ENCODE measurements at places on chromosomes 16 and 17.

- peak; percentile 86 for DNase-seq
Observed at GRCh38 chr17:80585890-80586845, 41.5 kb downstream of the RPTOR start.

DNA sequence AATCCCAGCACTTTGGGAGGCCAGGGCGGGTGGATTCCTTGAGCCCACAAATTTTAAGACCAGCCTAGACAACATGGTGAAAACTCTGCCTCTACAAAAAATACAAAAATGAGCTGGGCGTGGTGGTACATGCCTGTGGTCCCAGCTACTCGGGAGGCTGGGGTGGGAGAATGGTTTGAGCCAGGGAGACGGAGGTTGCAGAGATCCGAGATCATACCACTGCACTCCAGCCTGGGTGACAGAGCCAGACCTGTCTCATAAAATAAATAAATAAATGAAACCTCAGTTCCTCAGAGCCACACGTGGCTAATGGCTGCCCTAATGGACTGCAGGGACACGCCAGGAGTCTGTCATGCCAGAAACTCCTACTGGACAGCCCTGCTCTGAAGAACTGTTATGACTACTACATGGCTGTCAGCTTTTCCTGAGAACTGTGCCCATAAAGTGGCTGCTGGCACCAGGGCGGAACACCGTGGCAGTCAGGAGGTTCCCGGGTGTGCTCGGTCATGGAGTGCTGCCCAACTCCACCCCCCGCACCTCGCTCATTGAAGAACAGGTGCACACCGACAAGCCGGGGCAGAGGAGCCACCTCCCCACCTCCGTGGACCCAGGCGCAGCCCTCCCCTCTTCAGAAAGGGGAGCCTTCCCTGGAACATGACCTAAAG lies 4.3 kb downstream of the TMEM11 start:
- peak; percentile 51 for DNase-seq

- no peak for DNase-seq
Observed at GRCh38 chr17:213286-214105, 32.0 kb upstream of the DOC2B start.

GRCh38 chr16:23379707-23380106 lies 73.3 kb downstream of the COG7 start:
- DNase-seq: no peak

- no peak for DNase-seq
Observed at GRCh38 chr16:82226327-82226726, 56.3 kb upstream of the MPHOSPH6 start.

DNA sequence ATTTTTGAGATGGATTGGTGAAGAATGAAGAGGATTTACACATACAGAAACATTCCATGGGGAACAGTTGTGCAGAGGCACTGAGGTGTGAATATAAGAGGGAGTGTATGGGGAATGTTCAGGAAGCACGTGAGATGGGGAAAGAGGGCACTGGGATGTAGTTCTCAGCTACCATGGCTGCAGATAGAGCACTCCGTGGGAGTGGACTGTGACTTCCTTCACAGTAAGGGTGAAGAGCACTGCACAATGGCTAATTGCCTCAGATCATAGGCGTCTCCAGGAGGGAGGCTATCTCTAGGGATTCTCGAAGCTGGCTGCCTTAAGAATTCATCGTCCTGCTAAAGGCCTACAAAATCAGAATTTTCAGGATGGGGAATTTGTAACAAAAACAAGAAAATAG lies 7.0 kb downstream of the YPEL2 start:
- DNase-seq: no peak

- no peak for DNase-seq
Observed at GRCh38 chr17:44648963-44649362, 7.3 kb upstream of the MEIOC start.

DNA sequence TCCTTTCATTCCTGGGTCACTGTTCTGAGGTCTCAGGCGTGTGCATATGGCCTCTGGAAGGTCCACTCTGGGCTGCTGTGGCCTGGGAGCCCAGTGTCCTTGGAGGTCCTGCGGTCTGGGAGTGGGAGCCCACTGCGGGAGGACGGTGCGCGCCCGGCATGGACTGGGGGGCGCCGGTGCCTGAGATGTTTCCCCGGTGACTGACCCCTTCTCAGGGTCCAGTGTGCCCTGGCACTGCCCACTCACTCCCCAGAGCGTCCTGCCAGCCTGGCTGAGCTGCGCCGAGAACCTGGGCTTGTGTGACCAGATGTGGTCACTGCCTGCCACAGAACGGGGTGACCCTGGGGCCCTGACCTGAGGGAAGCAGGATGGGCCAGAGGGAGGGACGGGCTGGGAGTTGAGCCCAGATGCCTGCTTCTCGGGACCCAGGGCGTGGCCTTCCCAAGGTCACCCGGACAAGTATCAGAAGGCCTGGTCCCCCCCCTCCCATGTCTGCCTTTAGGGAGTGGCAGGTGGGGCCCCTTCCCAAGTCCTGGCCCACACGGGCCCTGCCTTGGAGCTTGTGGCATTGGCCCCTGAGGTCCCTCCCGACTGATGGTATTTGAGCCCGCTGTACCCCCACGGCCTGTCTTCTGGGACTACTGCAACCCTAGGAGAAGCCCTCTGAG lies 1.1 kb upstream of the RHBDL1 start:
- no peak for DNase-seq

DNA sequence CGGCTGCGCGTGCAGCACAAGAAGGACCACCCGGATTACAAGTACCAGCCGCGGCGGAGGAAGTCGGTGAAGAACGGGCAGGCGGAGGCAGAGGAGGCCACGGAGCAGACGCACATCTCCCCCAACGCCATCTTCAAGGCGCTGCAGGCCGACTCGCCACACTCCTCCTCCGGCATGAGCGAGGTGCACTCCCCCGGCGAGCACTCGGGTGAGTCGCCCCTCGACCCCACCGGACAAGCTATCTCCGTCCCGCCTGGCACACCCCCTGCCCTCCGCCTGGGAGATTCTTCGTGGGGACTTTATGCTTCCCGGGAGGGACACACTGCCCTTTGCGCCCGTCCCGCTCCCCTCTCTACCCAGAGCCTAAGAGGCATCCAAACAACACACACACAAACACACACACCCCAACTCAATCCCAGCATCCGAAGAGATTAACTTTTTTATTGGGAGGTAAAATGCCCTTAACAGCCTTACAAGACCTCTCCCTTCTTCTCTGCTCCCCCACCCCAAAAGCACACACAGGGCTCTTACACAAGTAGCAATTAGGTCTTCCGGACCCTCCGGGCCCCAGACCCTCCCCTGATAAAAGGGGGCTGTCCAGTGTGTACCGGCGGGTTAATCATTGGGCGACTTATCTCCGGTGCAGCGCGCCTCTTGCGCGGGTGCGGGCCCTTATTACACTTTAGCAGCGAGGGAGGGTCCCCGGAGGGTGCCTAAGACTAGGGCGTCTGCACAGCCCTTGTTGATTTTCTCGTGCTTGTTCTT lies 2.1 kb downstream of the SOX9 start:
- no peak for DNase-seq

DNA sequence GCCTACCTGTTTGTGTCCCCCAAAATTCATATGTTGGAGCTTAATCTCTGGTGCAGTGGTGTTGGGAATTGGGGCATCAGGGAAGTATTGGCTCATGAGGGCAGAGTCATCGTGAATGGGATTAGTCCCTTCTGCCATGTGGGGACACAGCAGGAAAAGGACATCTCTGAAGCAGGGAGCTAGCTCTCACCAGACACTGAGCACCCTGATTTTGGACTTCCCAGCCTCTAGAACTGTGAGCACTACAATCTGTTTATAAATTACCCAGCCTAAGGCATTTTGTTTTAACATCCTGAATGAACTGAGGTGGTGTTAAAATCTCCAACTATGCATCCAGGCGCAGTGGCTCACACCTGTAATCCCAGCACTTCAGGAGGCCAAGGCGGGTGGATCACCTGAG lies 206.0 kb downstream of the SEC14L1 start:
- no peak for DNase-seq

GRCh38 chr17:77734371-77735080 lies 224.0 kb upstream of the TNRC6C start:
- DNase-seq: peak; percentile 95

GRCh38 chr17:50111673-50112655 lies 16.8 kb downstream of the PDK2 start:
- no peak for DNase-seq

GRCh38 chr16:677316-678190 lies 2.1 kb downstream of the RHBDL1 start:
- DNase-seq: peak; percentile 36

DNA sequence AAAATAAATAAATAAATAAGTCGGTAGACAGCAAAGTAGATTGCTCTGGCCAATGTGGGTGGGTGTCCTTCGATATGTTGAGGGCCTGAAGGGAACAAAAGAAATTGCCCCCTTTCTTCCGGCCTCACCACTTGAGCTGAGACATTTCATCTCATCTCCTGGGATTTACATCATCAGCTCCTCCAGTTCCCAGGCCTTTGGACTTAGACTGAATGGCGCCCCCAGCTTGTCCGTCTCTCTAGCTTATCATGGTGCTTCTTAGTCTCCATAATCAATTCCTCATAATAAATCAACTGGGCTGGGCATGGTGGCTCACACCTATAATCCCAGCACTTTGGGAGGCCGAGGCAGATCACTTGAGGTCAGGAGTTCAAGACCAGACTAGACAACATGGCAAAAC lies 13.8 kb upstream of the HAP1 start:
- DNase-seq: no peak

- DNase-seq: peak; percentile 31
Observed at GRCh38 chr17:16013943-16014407, 14.4 kb downstream of the TTC19 start.

DNA sequence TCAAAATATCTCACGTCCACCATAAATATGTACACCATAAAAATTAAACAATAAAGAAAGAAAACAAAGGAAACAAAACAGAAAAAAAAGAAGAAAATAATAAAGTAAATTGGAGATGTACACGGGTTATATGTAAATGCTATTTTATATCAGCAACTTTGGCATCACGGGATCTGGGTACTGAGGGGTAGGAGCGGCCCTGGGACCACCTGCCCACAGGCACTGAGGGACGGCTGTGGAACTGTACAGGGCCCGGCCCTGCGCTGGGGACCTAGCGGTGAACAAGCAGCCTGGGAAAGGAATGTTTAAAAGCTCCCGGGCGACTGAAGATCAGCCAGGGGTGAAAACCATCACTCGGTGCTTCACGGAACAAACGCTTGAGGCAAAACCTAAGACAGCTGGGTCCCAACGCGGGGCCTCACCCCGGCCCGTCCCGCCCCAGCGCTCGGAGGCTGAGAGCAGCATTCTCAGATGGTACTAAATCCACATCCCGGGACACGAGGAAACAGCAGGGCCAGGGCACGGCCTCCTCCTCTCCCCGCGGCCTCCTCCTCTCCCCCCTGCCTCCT lies 31.2 kb downstream of the NXN start:
- DNase-seq: no peak

DNA sequence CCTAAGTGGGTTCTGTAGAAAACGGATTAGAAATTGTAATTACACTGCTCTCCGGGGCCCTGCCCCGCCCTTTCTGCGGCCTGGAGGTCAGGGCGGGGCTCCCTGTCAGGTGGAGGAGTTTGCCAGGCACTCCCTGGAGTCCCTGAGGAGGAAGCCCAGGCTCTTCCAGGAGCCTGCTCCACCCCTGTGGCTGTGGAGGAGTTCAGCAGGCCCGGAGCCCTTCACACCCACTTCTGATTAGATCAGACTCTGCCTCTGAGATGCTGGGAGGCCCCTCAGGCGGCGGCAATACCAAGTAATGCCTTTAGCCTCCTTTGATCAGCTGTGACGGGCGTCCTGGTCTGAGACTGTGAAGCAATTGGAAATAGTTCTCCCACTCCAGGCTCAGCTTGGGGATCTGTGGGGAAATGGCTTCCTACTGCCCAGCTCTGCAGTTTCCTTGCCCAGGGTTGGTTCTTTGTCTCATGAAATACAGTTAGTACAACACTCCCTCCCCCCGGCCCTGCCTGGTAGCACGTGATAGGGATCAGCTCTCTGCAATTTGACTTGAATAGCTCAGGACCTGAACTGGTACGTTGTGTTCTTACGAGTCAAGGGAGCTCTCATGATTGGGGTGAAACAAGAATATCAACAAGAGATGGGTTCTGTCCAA lies 22.3 kb downstream of the BAIAP2 start:
- no peak for DNase-seq

- peak; percentile 88 for DNase-seq
Observed at GRCh38 chr16:85717393-85718152, 28.8 kb upstream of the GINS2 start.

DNA sequence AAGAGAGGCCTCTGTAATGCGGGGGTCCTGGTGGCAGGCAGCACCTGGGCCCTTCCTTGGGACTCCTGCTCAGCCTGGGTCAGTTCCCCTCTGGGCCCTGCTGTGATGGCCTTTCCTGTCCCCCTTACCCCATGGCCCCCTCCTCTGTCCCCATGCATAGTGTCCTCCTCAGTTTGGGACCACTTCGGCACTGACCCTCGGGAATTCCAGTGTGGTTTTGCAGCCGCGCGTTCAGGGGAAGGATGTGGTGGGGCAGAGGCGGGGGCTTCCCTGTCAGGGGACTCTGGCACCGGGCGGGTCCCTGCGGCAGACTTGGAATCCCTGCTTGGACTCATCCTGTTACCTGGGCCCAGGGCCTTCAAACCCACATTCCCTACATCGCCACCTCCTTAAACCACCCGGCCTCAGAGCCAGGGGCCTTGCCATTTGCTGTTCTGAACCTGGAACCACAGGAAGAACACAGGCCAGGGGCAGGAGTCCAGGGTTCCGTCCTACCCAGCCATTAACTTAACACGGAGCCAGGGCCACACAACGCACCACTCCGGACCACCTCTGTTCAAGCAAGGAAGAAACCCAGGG lies 31.4 kb upstream of the EIF1 start:
- DNase-seq: no peak

GRCh38 chr16:22141767-22142166 lies 20.5 kb upstream of the SDR42E2 start:
- no peak for DNase-seq

- DNase-seq: no peak
Observed at GRCh38 chr16:72211110-72211509, 39.2 kb upstream of the PMFBP1 start.

GRCh38 chr17:63996430-63997182 lies 1.5 kb upstream of the PRR29 start:
- DNase-seq: no peak

DNA sequence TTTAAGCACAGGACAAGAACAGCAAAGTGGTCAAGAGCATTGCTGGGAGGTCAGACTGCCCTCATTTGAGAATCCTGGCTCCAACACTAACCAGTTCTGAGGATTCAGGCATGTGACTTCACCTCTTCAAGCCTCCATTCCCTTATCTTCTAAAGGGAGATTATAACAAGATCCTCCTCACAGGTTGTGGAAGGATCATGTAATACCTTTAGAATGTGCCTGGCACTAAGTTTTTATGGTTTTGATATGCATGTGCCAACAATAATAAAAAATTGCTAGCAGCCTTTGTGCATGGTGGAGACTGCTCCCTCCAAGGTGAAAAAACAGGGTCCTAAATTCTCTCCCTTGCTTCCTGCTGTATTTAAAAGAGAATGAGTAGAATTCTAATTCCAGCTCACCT lies 36.0 kb upstream of the ADAMTS18 start:
- no peak for DNase-seq

DNA sequence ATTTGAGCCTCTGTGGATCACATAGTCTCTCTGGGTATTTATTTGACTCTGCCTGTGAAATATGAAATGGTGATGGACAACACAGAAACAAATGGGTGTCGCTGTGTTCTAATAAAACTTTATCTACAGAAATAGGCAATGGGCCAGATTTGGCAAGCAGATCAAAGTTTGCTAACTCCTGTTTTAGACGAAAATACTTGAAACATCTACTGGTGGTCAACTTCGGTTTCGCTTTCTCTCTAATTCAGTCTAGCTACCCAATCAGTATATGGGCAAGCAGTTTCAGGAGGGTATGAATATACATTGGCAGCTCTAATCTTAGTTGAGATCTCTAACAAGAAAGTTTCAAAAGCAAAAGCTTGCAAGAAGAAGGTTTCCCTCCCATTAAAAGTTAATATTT lies 60.1 kb upstream of the DYNLRB2 start:
- DNase-seq: no peak
